ENCODE measurements at places on chromosomes 4 and X.

DNA sequence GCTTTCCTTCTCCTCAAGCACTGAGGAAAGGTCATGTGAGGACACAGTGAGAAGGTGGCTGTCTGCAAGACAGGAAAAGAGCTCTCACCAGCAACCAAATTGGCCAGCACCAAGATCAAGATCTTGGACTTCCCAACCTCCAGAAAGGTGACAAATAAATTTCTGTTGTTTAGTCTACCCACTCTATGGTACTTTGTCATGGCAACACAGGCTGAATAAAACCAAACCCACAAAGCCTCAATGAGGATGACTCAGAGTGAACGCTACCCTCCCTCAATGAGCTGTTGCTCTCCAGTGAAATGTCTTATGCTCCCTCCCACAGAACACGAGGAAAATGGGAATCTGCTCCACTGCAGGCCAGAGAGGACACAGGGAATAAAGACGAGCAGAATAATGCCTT lies 244.1 kb downstream of the RAB28 start:
- no peak for DNase-seq

GRCh38 chrX:44829832-44830231 lies 14.0 kb upstream of the DUSP21 start:
- DNase-seq: no peak

DNA sequence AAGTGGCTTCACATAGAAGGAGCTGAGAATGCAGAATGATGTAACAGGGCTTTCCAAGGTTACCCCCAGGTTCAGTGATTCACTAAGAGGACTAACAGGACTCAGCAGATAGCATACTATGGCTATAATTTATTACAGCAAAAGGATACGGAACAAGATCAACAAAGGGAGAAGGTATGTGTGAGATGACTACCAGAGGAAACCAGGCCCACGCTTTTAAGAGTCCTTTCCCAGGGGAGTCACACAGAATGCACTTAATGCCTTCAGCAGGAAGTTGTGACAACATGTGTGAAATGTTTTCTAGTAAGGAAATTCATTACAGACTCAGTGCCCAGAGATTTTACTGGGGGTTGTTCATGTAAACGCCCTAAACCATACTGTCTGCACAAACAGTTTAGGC lies 373.6 kb upstream of the MAGEB2 start:
- DNase-seq: no peak

DNA sequence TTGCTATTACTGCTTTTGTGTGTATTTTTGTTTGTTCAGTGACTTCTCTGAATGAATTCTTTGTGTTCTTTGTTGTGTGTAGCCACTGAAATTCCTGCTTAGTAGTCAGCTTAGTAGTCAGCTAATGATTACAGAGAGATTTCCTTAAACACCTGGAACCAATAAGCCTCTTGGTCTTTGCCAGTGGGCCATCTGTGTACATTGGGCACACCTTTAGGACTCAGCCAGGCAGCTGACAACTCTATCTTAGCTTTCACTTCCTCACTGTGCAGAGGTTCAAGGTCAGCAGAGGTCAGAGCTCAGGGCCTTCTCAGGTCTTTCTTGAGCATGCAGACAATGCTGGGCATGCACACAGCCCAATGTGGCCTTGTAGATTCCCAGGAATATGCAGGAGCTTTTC lies 59.3 kb downstream of the RWDD4 start:
- no peak for DNase-seq

DNA sequence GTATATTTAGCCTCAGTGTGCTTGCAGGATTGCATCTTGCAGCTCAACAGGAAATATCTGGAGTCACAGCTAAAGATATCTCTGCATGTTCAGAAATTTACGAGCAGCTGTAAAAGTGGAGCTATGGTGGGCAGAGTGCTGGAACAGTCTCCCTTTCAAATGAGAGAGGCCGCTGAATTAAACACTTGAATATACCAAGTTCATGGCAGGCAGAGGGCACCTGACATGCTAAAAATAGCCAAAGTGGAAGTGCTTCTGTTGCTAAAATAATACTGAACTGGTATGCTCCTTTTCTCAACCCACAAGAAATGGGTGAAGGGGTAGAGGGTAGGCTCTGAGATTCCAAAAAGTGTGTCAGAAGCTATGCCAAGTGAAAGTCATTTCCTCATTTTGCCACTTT lies 98.1 kb downstream of the MGST2 start:
- DNase-seq: no peak

GRCh38 chr4:169566021-169566818 lies 46.2 kb downstream of the NEK1 start:
- DNase-seq: peak; percentile 46

GRCh38 chr4:182014164-182014563 lies 229.0 kb upstream of the TENM3 start:
- no peak for DNase-seq

DNA sequence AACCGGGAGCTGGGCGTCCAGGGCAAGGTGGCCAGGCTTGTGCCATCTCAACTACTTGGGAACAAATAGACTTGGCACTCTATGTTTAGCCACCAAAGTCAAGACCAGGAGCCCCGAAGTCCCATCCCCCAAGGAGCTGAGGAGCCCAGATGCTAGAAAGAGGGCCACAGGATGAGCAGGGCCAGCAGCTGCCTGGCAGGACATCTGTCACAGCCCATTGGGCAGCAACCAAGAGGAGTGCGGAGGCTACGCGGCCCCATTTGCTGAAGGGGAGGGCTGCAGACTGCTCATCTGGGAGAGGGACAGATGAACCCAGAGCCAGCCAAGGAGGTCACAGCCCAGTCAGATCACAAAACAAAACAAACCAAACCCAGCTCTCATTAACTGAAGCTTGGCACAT lies 22.9 kb upstream of the SOWAHD start:
- DNase-seq: no peak

GRCh38 chrX:46209768-46210167 lies 335.5 kb downstream of the ZNF674 start:
- DNase-seq: no peak

DNA sequence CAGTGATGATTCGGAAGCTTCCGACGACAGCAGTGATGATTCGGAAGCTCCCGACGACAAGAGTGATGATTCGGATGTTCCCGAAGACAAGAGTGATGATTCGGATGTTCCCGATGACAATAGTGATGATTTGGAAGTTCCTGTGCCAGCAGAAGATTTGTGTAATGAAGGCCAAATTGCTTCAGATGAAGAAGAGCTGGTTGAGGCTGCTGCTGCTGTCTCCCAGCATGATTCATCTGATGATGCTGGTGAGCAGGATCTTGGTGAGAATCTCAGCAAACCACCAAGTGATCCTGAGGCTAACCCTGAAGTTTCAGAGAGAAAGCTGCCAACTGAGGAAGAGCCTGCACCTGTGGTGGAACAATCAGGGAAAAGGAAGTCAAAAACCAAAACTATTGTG lies 14.2 kb downstream of the CXCR3 start:
- no peak for DNase-seq

DNA sequence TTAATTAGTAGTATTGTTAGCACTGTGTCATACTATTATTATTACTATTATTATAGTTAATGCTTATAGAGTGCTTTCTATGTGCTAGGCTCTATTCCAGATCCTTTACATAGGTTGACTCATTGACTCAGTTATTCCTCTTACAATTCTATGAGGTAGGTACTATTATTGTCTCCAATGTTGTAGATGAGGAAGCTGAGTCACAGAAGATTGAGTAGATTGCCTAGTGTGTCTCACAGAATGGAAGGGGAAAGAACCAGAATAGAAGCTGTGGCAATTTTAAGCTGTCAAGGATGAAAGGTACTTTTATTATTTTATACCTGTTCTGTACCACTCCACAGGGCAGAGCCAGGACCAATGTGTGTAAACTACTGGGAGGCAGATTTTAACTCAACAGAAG lies 1.9 kb upstream of the TCEAL1 start:
- no peak for DNase-seq

DNA sequence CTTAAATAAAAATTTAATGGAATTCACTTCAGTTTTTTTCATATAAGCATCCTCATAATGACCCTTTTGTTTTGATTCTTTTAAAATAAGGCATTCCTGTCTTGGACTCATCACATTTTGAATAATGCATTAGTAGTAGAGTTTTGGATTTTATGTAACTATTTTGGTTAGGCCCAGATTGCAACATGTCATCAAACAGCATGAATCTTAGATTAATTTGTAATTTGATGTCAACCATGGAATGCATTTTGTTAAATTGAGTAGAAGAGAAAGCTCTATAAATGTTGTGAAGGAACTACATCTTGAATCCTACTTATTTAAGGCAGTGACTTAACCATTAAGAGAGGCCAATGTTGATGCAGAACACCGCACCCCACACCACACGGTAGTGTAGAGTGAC lies 3.1 kb downstream of the DIAPH2 start:
- no peak for DNase-seq

DNA sequence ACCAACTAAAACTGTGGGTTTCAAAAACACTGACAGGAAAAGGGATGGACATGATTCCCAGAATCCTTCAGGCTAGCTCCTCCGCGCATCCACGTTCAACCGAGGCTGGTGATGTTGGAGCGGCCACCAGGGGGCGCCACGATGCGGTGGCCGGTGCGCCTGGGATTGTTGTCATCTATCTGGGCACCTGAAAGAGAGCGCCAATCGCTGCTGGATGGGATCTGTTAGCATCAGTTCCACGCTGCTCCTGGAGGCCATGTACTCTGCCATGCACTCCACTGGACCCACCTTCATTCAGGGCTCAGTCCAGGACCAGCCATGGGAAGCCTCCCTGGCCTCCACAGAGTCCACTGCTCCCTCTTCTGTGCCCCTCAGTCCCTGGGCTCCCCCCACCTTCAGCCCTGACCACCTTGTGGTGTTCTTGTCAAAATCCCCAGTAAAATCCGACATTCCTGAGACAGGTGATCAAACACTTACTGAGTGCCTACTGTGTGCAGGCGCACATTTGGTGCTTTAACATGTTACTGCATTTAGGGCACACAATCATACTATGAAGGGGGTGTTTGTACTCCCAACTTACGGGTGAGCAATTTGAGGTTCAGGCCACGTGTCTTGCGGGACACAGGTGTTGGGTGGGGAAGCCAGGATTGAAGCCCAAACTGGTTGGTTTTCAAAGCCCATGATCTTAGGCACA lies 71.1 kb downstream of the CRMP1 start:
- DNase-seq: no peak

DNA sequence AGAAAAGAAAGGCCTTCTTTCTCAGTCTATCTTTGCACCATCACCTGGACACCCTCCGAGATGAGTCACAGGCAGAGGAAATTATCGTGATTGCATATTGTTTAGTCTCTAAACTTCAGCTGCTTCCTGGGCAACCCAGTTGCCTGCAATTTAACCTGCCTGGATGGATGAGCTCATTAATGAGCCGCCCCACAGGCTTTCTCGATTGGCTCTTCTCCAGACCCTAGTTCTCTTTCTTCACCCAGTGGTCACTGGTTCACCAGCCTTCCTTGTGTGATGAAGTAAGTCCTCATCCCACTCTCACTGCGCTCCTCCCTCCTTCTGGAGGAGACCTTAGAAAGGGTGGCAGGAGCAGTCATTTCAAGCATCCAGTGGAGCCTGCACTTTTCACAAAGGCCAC lies 94.4 kb downstream of the SOWAHB start:
- no peak for DNase-seq

- no peak for DNase-seq
Measured at GRCh38 chr4:30901461-30902451, 181.6 kb downstream of the PCDH7 start.

DNA sequence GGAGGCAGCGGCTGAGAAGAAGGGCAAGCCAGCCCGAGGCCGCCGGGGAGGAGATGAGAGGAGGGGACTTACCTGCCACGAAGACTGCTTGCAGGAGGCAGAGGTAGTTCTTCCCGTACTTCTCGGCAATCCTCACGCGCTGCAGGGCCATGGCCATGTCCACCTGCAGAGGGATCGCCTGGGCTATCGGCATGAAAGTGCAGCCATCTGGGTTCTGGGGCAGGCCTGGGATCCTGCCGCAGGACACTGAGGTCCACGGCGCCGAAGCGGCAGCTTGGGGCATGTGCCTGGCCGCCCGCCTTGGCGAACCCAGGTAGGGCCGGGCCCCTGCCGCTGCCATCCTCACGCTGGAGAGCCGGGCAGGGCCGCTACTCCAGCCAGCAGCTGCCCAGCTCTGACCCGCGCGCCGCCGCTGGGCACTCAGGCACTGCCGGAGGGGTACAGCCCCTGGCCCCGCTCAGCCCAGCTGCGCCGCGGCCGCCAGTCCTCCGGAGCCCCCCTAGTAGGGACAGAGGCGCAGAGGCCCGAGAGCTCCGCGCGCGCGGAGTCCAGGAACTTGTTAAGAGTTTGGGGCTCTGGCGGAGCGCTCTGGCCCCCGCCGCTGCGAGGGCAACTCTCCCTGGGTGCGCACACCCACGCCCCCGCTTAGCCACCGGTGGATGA lies 16.0 kb downstream of the MCF2 start:
- no peak for DNase-seq

GRCh38 chr4:18077808-18078207 lies 56.3 kb upstream of the LCORL start:
- DNase-seq: no peak

- DNase-seq: no peak
Measured at GRCh38 chr4:173522160-173522950, 7.7 kb downstream of the HAND2 start.

GRCh38 chr4:163707873-163708272 lies 213.4 kb downstream of the TMA16 start:
- no peak for DNase-seq

GRCh38 chrX:29787656-29788055 lies 427.7 kb upstream of the MAGEB2 start:
- no peak for DNase-seq

DNA sequence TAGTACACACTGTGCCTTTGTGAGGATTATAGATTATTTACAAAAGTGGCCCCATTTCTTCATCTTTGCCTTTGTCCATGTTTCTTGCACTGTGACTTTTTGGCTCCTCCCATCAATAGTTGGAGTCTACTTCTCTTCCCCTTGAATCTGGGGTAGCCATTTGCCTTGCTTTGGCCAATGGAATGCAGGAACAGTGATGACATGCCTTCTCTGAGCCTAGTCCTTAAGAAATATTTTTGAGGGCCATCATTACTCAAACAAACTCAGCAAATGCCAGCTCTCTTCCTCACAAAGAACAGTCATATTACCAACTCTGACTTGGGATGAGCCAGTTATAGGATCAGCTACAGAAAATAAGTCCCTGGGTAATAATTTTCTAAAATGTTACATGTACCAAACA lies 189.6 kb downstream of the FRMPD4 start:
- DNase-seq: no peak

GRCh38 chr4:6114181-6114580 lies 86.2 kb downstream of the JAKMIP1 start:
- no peak for DNase-seq

DNA sequence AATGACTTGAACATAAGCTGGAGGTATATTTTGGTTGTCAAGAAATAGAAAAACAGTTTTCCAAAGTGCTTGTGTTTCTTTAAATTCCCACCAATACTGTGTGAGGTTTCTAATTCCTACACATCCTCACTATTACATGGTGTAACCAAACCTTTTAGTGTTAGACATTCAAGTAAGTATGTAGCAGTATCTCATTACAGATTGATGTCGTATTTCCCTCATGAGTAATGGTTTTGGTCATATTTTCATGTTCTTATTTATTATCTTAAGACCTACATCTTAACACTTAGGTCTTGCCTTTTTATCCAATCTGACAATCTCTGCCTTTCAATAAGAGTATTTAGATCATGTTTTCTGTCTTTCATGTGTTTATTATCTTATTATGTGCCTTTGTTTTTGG lies 253.7 kb upstream of the ANXA10 start:
- no peak for DNase-seq
